ENCODE measurements at places on chromosomes 2 and 18.

GRCh38 chr2:149394864-149395263 is 64.5 kb downstream of the LYPD6 start:
- no peaks in the 10 kb centered on the region for H3K27me3 ChIP-seq
- H3K4me1 ChIP-seq, result no peaks in the 10 kb centered on the region
- no peak overlapping the region for H3K4me3 ChIP-seq
- H3K36me3 ChIP-seq, result no peaks in the 10 kb centered on the region
- no peak overlapping the region for H3K27ac ChIP-seq

DNA sequence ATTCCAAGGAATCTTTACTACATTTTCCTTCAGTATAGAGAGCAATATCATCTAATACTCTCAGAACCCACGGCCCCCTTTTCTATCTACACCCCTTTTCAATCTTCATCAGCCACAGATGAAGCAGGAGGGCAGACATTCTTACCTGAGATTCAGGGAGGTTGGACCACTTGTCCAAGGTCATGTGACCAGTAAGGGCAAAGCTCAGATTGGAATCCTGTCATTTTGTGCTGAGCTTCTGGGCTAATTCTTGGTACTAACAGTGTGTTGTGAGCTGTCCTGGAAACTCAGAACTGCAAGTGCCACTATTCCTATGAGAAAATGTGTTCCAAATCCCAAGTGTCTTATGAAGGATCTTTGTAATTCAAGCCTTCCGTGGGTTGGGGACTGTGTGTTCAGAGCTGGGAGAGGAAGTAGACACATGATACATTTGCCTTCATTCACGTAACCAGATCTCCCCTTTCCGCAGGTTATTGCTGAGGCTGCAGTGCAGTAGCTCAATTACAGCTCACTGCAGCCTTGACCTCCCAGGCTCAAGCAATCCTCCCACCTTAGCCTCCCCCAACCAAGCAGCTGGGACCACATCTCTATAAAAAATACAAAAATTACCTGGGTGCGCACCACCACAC is 3.3 kb downstream of the CHRNA1 start:
- no peaks in the 10 kb centered on the region for H3K36me3 ChIP-seq

DNA sequence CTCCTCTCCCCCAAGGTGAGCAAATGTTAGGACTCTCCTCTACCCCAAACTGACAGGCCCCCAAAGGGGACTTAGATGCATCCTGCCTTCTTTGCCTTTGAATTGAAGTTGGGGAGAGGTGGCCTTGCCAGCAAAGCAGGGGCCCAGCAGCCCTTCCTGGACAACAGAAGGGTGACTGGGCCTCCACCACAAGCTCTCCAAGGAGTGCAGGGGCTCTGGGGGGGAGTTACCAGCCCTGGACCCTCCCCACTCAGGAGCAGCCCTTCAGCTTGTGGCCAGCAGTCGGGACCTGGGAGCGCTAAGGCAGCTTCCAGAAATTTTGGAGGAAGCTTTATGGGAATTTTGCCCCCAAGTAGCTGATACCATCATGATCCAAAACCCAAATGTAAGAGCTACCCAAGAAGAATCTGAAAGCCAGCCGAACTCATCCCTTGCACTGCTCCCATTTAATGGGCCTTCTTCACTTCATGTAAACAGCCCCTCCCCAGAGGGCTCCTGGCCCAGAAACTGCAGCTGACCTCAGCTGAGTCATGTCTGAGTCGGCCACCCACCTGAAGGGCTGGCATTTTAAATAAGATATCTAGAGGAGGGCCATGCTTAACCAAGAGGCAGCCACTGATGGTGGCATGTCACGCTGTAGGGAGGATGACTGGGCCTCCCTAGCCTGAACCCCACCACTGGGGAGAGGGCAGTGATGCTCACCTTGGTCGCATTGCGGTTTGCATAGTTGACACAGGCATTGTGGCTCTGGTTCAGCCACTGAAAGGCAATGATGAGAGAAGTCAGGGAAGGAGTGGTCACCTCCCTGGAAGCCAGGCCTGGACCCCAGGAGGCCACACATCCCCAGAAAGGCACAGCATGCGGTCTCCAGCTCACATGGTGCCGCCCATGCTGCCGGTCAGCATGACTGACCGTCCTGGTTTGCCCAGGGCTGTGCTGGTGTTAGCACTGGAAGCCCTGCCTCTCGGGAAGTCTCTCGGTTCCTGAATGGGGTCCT is 71.5 kb downstream of the SFXN5 start:
- no peaks in the 10 kb centered on the region for H3K27me3 ChIP-seq
- H3K27ac ChIP-seq, result no peak overlapping the region
- no peaks in the 10 kb centered on the region for H3K4me1 ChIP-seq
- no peak overlapping the region for H3K4me3 ChIP-seq
- no peak for DNase-seq

GRCh38 chr2:23788100-23788499 is 138.8 kb downstream of the ATAD2B start:
- peaks cover 9% of the 10 kb centered on the region for H3K4me1 ChIP-seq
- H3K27me3 ChIP-seq, result no peaks in the 10 kb centered on the region
- no peak overlapping the region for H3K27ac ChIP-seq
- peaks cover 22% of the 10 kb centered on the region for H3K36me3 ChIP-seq

DNA sequence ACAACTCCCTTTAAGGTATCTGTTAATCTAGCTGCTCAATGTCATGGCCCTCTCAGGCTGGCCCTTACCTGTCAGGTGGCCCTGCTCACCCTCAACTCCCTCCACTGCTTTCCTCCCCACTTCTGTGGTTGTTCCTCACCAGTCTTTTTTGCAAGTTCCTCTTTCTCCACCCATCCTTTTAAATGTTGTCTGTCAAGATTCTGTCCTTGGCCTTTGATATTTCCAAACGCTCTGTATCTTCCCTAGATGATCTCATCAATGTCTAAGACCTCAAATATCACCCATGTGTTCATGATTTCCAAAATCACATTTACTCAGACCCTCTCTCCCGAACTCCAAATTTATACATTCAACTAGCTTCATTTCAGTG is 3.5 kb downstream of the PTPN2 start:
- no peak overlapping the region for H3K4me3 ChIP-seq
- H3K4me1 ChIP-seq, result peaks cover 49% of the 10 kb centered on the region
- no peak for DNase-seq
- no peaks in the 10 kb centered on the region for H3K27me3 ChIP-seq

GRCh38 chr2:204533629-204534370 is 11.5 kb upstream of the PARD3B start:
- H3K36me3 ChIP-seq, result no peaks in the 10 kb centered on the region
- H3K27me3 ChIP-seq, result peaks cover 3% of the 10 kb centered on the region
- H3K4me1 ChIP-seq, result no peaks in the 10 kb centered on the region
- no peak overlapping the region for H3K27ac ChIP-seq
- no peak for DNase-seq
- H3K4me3 ChIP-seq, result no peak overlapping the region

DNA sequence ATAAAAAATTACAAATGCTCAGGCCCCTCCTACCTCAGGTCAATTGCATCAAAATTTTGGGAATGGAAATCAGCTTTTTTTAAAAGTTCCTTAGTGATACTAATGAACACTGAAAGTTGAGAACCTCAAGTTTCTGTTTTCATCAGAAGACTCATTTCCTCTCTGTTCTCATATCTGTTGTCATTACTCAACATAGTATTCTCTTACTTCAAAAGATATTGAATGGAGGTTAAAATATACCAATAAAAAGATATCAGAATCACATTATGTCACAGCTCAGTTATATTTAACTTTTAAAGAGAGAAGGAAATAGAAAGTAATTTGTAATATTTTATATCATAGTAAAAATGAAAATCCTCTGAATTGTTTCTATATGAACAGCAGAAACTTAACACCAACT is 959.4 kb upstream of the LRRTM1 start:
- H3K4me1 ChIP-seq, result no peaks in the 10 kb centered on the region
- no peak overlapping the region for H3K27ac ChIP-seq

DNA sequence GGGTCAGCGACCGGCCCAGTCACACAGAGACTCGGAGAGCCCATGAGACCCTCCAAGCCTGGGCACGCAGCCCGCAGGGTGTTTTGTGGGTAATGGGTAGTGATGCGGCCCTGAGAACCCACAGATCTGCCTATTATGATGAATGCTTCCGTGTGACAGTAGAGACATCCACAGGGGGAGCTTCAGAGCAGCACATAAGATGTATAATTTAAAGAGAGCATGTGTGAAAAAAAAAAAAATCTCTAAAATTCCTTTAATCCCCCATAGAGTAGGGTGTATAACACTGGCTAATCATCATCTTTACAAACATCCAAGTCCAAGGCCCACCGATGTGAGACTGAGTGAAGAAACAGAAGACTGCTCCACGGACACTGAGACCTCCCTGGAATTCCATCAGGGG is 34.6 kb downstream of the BIN1 start:
- no peak overlapping the region for H3K27ac ChIP-seq
- no peak for DNase-seq
- no peak overlapping the region for H3K4me3 ChIP-seq
- peaks cover 14% of the 10 kb centered on the region for H3K4me1 ChIP-seq
- H3K36me3 ChIP-seq, result no peaks in the 10 kb centered on the region

- H3K27ac ChIP-seq, result no peak overlapping the region
- no peak overlapping the region for H3K4me3 ChIP-seq
- peaks cover 15% of the 10 kb centered on the region for H3K27me3 ChIP-seq
- H3K4me1 ChIP-seq, result no peaks in the 10 kb centered on the region
- no peak for DNase-seq
- no peaks in the 10 kb centered on the region for H3K36me3 ChIP-seq
Measured at GRCh38 chr18:63062246-63062645, 257.3 kb downstream of the BCL2 start.

DNA sequence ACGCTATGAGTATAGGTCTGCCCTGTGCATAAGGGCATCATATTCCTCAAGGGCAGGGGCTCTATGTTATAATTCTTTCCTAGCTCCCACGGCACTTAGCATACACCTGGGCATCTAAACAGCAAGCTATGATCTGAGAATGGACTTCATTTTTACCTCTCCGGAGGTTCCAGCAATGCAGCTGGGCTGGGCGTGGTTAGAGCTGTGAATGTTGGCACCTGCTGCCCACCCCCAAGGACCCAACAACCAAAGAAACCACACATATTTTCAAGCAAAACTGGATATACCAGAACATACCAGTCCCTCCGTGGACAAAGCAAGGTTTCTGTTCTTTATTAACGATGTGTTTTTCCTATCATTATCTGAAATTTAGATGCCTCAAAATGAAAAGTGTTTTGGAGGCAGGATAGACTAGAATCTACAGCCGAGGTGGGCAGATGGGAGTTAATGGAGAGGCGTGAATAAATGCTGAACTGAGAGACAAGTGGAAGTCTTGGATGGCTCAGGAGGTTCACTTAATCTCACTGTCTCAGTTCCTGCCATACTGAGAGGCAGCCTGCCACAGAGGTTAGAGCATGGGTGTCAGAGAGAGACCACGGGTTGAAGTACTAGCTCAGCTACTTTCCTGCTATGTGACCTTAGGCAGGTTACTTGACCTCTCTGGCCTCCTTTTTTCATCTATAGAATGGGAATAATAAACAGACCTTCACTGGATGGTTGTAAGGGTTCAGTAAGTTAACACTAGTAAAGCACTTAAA is 186.6 kb upstream of the SMAD2 start:
- no peak overlapping the region for H3K27ac ChIP-seq
- H3K36me3 ChIP-seq, result no peaks in the 10 kb centered on the region
- no peaks in the 10 kb centered on the region for H3K27me3 ChIP-seq
- no peak for DNase-seq
- no peak overlapping the region for H3K4me3 ChIP-seq

GRCh38 chr2:109519513-109519912 is 94.3 kb downstream of the SEPTIN10 start:
- H3K4me3 ChIP-seq, result no peak overlapping the region
- no peak for DNase-seq
- no peaks in the 10 kb centered on the region for H3K4me1 ChIP-seq
- no peaks in the 10 kb centered on the region for H3K36me3 ChIP-seq

DNA sequence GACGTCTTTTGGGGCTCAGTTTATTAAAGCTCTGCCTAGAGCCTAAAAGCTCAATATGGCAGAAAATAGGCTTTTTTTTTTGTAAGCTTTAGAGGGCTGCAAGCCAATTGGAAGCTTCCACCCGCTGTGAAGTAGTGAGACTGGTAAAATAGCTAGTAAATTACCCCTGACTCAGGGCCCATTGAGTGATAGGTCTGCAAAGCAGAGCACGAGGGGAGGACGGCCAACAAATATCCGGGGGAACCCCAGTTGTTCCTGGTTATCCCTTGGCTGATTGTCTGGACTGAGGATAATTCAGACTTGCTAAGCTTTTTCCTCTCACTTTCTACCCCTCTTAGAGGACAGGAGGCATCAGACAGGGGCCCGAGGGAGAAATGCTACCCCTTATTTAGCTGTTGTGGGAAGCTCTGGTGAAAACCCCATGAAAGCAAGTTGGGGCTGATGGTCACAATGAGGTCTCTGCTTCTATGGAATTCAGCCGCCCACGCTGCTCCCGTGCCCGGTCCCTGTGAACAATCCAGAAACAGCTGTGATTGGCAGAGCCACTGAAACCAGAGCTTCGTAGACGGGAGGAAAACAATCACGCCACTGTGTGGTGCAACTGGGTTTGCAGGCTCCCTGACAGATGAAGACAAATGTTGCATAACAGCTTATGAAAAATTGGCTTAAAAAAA is 141.9 kb upstream of the LGALSL start:
- H3K27me3 ChIP-seq, result no peaks in the 10 kb centered on the region
- no peaks in the 10 kb centered on the region for H3K36me3 ChIP-seq
- DNase-seq, result peak; percentile 72

- no peak overlapping the region for H3K4me3 ChIP-seq
- H3K36me3 ChIP-seq, result no peaks in the 10 kb centered on the region
- no peaks in the 10 kb centered on the region for H3K27me3 ChIP-seq
- H3K27ac ChIP-seq, result no peak overlapping the region
- DNase-seq, result no peak
Measured at GRCh38 chr18:9150121-9150520, 13.5 kb downstream of the ANKRD12 start.

- no peak for DNase-seq
- no peaks in the 10 kb centered on the region for H3K4me1 ChIP-seq
- H3K27ac ChIP-seq, result no peak overlapping the region
- no peak overlapping the region for H3K4me3 ChIP-seq
- no peaks in the 10 kb centered on the region for H3K27me3 ChIP-seq
Measured at GRCh38 chr2:151051574-151052220, 210.0 kb downstream of the RBM43 start.

DNA sequence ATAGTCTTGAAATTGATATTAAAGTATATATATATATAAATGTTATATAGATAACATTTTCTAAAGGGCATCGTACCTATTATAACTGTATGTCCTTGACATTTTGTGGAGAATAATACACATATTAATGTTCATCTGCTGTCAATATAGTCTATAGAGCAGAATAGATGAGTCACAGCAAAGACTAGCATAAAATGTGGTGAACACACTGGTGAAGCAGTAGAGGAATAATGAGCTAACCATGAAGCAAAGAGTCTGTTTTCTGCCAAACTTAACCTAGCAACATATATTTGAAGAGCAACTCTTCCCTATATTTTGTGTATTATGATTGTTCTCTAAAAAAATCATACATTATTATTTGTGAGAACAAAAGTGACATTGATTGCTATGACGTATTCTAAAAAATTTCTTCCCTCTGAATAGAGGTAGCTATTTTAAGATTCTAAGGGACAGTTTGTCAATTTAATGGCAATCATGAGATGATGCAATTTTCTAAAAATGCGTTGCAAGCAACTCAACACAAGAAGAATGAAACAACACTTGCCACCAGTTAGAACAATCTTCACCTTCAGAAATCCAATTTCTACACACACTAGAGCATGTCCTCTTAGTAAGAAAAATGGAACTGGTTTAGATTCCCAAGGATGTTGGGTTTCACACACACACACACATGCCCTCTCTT is 22.0 kb downstream of the DOCK10 start:
- no peak for DNase-seq
- H3K36me3 ChIP-seq, result no peaks in the 10 kb centered on the region
- no peaks in the 10 kb centered on the region for H3K27me3 ChIP-seq
- H3K27ac ChIP-seq, result no peak overlapping the region
- H3K4me3 ChIP-seq, result no peak overlapping the region
- no peaks in the 10 kb centered on the region for H3K4me1 ChIP-seq

GRCh38 chr2:70425682-70426301 is 123.9 kb upstream of the FAM136A start:
- H3K4me3 ChIP-seq, result no peak overlapping the region
- H3K27ac ChIP-seq, result no peak overlapping the region
- H3K27me3 ChIP-seq, result peaks cover 32% of the 10 kb centered on the region
- no peaks in the 10 kb centered on the region for H3K36me3 ChIP-seq
